ENCODE measurements at places on chromosomes 7 and 10.

DNA sequence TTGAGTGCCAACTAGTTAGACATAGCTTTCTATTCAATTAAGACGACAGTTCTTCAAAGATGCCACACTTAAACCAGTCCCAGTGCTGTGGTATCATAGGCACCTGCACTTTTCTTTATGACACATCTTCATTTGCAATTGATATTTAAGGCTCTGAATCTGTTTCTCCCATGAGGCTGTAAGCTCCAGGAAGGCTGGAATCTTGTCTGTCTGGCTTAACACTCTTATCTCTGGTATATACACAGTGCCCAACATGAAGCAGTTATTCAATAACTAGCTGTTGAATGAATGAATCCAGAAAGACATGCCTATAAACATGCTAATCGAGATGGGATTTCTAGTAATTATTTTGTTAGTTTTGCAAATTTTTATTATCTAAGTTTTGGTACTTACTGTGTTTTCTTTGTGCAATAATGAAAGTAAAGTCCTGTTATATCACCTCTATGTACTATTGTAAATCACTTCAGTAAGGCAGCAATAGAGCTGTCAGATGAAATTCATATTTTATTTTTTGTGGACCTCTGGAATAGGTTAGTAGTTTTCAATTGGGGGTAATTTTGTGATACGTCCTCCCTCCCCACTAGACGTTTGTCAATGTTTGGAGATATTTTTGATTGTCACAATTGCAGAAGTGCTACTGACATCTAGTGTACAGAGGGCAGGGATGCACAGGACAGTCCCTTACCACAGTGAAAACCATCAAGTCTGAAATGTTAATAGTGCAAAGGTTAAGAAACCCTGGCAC is 51.3 kb upstream of the STEAP4 start:
- DNase-seq: no peak

GRCh38 chr10:71840958-71841335 is 10.1 kb downstream of the PSAP start:
- no peak for DNase-seq

DNA sequence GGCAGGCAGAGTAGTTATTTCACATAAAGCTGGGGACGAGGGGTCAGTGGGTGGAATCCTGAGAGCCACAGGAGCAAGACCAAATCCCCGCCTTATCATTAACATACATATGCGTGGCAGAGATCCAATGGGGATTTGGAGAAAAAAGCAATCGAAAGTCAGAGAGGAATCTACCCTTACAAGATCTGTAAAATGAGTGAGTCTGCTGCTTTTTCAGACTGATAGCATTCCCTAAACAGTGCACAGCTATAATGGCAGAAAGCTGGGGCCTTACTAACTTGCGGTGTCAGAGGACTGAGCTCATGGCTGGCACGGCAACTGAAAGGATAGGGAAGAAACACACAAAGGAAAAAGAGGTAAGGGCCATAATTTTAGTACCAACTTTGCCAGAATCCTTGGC is 25.0 kb downstream of the GPR22 start:
- DNase-seq: no peak

DNA sequence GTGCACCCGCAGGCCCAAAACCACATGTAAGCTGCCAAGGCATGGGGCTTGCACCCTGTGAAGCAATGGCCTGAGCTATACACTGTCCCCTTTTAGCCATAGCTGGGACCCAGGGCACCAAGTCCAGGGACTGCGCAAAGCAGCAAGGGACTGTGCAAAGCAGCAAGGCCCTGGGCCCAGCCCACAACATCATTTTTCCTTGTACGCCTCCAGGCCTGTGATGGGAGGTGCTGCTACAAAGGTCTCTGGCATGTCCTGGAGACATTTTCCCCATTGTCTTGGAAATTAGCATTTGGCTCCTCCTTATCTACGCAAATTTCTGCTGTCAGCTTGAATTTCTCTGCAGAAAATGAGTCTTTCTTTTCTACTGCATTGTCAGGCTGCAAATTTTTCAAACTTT is 24.8 kb downstream of the ARHGAP19 start:
- no peak for DNase-seq

- no peak for DNase-seq
Observed at GRCh38 chr7:11758627-11759111, 73.3 kb downstream of the THSD7A start.

DNA sequence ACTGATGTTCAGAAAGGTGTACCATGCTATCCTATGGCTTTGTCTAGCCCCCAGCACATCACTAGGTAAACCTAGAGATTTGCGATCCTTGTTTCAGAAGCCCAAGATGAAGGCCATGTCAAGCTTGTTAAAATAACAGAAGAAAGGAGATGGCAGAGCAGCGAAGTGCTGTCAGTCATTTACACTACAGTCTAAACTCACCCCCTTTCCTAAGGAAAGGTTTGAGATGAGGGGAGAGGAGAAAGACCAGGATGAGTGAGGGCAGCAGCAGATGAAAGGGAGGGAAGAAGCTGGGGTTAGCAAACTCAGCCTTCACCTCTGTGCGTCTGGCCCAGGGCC is 74.8 kb downstream of the PROSER2 start:
- DNase-seq: no peak

DNA sequence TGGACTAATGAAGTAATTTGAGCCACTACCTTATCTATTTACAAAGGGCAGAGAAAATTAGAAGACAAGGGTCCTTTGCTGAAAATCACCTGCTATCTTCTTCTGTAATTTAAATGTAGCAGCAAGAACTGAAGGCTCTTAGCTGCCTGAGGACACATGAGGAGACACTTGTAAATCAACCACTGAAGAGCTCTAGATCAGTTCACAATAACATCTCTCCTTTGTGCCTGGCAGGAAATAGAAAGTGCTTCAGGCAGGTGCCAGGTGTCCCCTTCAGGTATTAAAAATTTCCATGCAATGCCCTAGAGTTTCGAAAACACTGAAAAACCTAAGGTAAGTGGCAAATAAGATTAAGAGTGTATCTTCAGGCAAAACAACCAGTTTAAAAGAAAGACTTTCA is 474.6 kb downstream of the GRM8 start:
- no peak for DNase-seq

DNA sequence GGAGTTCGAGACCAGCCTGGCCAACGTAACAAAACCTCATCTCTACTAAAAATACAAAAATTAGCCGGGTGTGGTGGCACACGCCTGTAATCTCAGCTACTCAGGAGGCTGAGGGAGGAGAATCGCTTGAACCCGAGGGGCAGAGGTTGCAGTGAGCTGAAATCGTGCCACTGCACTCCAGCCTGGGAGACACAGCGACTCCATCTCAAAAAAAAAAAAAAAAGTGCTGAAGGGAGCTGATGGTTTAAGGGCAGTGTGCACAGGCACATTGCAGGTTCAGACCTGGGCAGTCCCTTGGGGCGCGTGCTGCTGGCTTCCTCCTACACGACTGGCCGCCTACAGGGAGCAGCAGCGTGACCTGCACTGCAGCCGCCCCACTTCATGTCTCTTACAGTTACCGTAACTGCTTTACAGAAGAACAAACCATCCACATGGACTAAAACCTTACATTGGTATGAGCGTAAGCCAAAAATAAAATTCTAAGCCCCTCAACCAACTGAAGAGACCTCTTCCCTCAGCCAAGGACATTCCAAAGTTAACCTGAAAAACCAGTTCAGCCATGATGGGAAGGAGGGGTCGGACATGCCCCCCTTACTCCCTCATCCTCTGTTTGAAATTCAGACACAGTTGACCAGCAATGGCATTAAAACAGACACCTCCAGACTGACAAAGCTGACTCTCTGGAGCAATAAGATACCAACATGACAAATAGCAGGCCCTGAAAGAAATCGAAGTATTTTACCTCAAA is 262.2 kb downstream of the ZMYND11 start:
- DNase-seq: no peak

DNA sequence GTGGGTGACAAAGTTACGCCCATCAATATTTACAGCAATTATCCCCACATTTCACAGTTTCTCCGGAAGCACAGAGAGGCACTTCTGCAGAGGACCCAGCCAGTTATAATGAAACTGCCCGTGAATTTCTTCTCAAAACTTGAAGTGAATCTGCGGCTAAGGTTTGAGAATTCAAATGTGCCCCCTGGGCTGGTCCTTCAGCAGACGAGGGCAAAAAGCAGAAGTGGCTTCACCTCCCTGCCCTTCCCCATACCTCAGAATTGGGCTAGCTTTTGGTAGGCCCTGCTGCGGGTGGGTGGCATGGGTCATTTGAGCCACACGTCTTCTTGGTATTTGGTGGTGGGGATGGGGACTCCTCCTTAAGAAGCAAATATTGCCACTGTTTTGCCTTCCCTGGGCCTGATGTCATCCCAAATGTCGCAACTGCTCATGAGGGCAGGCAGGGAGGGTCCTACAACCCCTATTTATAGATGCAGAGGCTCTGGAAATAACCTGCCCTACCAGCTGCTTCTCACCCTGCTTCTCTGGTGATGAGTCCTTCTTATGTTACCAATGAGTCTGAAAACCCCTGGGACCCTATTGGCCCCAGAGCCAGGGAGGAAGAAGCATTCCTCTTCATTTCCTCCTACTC is 16.6 kb upstream of the WDFY4 start:
- DNase-seq: no peak

- no peak for DNase-seq
Observed at GRCh38 chr10:48924988-48925387, 14.7 kb downstream of the LRRC18 start.

GRCh38 chr10:36073796-36074345 is 431.8 kb upstream of the FZD8 start:
- DNase-seq: no peak

- no peak for DNase-seq
Observed at GRCh38 chr10:97805949-97806348, 34.1 kb upstream of the SFRP5 start.

DNA sequence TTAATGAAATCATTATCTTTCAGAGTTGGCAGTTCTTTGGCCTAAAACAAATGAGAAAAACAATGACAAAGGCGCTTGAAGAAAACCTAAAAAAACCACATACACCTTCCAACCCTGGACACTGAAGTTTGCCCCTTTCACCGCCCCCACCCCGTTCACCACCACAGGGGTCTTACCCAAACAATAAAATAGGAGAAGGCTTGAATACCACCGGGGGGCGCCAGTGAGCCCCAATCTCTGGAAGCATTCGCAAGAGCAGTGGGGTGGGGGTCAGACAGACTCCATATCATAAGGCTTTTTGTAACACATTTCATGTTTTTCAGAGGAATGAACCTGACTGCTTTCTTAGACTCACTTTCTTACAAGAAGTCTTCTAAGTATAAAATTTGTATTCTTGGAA is 163.6 kb downstream of the PIP4K2A start:
- peak; percentile 49 for DNase-seq

DNA sequence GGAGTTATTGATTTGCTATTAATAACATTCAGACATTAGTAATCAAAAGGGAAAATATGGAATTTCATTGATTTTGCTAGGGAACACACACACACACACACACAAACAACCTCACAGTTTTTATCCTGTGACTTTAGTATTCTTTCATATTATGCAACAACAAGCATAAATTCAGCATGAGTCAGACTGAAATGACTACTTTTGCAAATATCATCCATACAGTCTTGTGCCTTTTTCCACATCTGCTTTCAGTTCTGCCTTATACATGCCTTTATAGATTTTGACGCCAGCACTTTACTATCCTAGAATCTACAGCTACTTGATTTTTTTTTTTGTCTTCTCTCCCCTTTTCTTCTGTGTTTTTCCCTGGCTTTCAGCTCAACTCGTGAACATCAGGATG is 975.8 kb upstream of the LRRTM3 start:
- no peak for DNase-seq

DNA sequence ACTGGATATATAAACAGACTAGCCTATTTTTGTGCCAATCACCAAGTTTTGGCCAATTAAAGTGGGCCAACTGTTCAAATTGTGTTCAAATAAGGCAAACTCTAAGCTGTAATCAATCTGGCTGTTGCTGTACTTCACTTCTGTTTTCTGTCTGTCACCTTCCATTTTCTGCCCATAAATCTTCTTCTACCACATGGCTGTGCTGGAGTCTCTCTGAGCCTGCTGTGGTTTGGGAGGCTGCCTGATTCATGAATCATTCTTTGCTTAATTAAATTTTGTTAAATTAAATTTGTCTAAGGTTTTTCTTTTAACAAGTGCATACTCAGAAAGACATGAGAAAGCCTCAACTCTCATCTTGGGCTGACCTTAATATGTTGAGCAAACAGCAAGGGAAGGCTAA is 172.6 kb upstream of the VIPR2 start:
- no peak for DNase-seq

- no peak for DNase-seq
Observed at GRCh38 chr7:80207501-80207900, 72.9 kb downstream of the GNAI1 start.

DNA sequence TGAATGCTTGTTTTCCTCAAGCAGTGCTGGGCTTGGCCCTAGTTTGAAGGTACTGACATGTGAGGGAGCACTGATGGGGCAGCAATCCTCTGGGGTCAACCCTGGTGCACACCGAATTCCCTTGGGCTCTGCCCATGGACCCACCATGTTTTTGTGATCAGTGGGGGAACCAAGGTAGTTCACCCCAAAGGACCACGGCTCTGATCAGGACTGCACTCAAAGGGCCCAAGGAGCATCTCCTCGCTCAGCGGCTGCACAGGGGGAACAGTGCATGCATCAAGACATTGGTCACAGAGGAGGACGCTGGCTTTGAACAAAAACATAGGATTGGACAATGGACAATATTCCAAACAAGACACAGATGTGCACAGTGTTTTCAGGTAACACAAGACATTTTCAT is 12.7 kb downstream of the CXCL12 start:
- DNase-seq: no peak

DNA sequence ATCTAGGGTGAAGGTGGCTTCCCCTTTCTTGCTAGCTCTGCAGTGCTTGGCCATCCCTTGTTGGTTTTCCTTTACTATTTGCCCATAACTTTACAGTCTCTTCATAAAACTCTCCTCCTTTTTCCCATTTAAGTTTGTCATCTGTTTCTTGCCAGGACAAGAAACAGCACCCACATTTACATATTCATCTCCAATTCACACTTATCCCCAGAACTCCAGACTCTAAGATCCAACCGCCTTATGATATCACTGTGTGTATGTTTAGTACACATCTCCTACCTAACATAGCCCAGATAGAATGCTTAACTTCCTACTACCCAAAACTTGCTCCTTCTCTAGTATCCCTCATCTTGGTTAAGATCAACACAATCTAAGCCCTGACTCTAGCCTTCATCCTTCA is 622.2 kb downstream of the KCNMA1 start:
- no peak for DNase-seq

DNA sequence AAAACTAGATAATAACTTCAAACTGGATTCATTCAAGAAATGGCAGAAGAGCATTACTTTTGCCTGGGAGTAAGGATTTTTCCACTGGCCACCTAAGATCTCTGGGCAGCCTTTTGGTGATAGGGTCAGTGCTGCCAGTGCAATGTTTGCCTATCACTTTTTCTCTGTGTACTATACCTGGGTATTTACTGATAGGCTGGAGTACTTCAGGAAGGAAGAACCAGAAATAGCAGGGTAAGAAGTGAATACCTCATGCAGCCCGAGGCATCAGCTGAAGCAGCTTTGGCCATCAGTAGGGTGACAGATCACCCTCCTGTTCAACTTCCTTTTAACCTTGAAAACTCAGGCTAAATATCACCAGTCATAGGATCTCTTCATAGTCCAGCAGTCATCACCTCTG is 5.5 kb upstream of the PAPSS2 start:
- no peak for DNase-seq

- no peak for DNase-seq
Observed at GRCh38 chr7:20214921-20215669, 2.1 kb downstream of the MACC1 start.

Measured in activated CD4-positive, alpha-beta T cell treated with anti-CD3 and anti-CD28 coated beads, Interleukin-2, amount 50 U/mL, for 24 hours (primary cell).